Stimulated activated CD4-positive, alpha-beta T cell treated with anti-CD3 and anti-CD28 coated beads, Interleukin-12 subunit alpha, Interleukin-12 subunit beta, amount 100 ng/mL, for 4 hours (primary cell): ENCODE measurements at places on chromosomes 16 and 17.
A peak's percentile ranks its signal among the peaks of the same experiment; 100 is the strongest.

GRCh38 chr16:17817943-17818342 lies 347.2 kb upstream of the XYLT1 start:
- no peak for DNase-seq

- DNase-seq: no peak
Measured at GRCh38 chr16:84720177-84720579, 20.4 kb downstream of the USP10 start.

DNA sequence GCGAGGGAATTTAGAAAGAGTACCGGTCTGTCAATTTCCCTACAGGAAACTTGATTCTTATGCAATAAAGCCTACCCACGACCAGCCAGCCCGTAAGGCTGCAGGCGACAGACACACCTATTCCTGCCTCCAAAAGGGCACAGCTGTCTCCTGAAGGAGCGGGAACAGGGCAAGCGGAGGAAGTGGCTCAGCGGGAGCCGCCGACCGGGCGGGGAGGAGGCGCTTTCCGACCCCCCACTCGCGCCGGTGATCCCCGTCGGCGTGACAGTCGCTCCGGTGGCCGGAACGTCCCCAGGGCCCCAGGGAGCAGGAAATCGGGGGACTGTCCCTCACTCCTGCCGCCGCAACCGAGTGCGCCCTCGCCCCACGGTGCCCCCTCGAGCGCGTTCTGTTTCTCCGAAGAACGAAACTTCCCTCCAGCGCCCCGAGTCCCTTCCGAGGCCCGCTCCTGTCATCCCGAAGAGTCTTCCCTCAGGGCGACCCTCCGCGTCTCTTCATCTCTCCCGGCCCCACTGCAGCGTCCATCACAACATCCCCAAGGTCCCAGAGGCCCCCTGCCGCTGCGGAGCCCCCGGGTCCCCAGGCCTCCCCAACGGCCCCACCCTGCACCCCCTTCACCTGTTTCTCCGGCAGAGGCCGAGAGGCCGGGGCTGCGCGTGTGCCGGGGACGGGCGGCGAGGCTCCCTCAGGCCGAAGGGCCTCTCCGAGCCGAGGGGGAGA lies 421 bp downstream of the STAT3 start:
- DNase-seq: peak; percentile 28

DNA sequence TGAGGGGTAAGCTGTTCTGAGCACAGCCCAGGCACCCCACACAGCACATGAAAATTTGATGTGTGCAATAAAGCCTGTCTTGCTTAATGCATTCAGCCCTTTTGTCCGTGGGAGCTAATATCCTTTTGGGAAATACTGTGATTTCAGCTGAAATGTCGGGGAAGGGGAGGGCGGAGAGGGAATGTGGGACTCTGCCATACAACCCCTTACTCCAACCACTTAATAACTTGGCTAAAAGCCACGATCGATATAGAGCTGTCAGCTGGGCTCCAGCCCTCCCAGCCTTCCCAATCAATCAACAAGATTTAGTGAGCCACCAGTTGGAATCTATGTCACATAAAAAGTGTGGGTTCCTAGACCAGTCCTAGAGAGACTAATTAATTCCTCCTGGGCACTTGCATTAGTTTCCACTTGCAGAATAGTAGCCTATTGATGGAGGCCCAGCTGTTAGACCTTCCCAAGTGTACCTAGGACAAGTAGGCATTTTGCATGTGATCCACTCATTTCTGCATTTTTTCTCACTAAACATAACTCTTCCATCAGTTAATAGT lies 82.7 kb upstream of the PIRT start:
- DNase-seq: no peak

GRCh38 chr17:74738051-74738996 lies 1.3 kb downstream of the RAB37 start:
- DNase-seq: peak; percentile 61

- DNase-seq: no peak
Measured at GRCh38 chr16:77112746-77113145, 78.2 kb upstream of the MON1B start.

DNA sequence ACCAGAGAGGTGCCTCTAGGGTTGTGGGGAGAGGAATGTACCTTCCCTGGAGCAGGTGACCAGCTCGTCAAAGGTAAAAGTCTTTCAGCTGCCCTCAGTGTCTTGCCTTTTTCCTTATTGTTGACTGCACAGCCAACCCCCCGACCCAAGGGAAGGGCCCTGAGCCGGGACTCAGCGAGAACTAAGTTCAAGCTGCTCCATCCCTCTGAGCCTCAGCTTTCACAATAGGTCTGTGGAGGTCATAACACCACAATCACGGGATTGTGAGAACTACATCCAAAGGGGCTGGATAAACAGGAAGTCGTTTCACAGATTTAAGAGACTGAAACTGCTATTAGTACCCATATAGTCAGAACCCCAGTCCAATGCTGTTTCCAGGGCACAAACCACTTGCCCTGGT lies 2.6 kb upstream of the KRT36 start:
- DNase-seq: no peak

GRCh38 chr16:29310852-29311314 lies 95.6 kb downstream of the NPIPB11 start:
- no peak for DNase-seq

DNA sequence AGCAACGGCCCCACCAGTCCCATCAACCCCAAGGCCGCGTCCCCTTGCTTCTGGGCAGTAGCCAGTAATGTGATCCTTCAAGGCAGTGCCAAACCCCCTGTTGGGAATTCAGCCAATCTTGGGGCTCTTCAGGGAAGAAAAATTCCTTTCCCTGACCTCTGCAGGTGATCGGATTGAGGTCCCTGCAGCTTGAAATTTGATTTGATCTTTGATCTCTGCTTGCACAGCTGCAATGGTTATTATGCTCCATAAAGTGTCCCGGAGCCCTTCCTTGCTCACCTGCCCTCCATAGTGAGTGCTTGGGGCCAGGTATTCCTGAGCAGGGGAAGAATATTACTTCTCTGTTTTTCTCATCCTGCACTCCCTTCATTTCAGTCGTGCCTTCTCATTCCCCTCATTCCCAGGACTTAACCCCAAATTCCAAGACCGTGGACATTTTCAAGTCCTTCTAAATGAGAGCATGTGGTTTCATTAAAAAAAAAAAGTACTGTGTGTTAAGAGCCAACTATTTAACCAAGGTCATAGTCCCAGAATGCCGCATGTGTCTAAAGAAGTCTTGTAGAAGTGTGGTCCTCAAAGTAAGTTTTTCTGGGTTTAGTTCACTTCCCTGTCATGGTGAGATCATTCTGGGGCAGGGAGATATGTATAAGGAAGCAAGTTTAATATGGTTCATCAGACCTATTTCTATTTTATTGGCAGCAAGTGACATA lies 56.3 kb downstream of the SOX9 start:
- no peak for DNase-seq

- DNase-seq: no peak
Measured at GRCh38 chr16:74563828-74564263, 43.1 kb downstream of the GLG1 start.

GRCh38 chr16:12362482-12363458 lies 386.2 kb downstream of the SNX29 start:
- DNase-seq: no peak

DNA sequence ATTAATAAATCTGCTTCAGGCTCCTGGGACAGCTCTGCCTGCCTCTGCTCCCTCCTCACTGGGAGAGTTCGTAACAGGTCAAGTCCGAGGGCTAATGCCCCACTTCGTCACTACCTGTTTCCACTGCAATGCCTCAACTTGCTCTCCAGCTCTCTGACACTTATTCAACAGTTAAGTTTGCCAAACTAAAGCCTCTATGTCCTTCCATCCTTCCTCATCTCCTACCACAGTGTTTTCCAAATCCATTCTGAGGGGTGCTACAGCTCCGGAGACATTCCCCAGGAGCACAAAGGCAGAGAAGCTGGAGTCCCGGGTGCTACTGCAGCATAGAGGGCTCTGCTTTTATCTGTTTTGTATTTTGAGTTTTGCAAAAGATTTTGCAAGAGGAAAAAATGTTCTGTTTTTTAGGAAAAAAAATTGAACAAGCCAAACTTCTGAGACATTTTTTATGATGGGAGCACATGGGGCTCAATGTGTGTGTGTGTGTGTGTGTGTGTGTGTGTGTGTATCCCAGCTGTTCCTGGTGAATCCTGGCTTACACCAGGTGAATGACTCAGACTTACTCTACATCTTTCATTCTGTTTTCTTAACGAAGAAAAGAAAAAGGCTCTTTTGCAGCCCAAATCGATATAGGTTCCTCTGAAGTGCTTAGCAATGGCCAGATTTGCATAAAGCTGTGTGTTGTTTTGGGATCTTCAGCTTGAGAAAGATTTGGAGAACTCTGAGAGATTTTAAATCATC lies 46.1 kb upstream of the MYOCD start:
- no peak for DNase-seq

DNA sequence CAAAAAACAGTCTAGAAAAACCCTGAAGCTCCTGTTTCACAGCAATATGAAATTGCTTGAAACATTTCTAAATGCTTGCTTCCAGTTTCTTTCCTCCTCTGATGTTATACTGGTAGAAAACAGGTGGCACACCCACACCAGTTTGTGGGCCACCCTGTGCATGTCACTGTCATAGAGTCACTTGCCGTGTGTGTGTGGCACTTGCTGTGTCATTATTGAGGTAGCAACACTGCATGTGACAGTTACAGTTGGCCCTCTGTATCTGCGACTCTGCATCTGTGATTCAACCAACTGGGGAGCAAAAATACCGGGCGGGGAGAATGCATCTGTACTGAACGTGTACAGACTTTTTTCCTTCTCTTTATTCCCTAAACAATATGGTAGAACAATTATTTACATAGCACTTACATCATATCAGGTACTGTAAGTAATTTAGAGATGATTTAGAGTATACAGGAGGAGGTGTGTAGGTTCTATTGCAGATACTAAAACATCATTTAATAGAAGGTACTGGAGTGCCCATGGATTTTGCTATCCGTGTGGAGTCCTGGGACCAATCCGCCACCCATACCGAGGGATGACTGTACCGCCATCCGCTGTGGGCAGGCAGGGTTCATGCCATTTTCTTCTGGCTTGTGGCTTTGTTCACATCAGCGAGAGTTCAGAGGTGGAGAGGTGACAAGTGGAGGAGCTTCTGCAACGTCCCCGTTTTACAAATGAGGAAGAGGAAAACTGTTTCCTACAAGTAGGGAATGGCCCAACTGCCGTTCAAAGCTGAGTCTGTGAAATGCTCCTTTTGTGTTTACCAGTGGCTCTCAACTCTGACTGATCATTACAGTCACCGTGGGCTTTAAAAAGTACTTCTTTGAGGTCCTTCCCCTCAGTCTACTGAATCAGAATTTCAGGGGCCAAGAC lies 373.7 kb downstream of the SNX29 start:
- DNase-seq: no peak

GRCh38 chr16:67240506-67240905 lies 6.8 kb downstream of the FHOD1 start:
- DNase-seq: no peak

GRCh38 chr17:39598630-39599003 lies 9.1 kb downstream of the NEUROD2 start:
- DNase-seq: no peak

GRCh38 chr16:10202649-10203048 lies 20.4 kb upstream of the GRIN2A start:
- no peak for DNase-seq

DNA sequence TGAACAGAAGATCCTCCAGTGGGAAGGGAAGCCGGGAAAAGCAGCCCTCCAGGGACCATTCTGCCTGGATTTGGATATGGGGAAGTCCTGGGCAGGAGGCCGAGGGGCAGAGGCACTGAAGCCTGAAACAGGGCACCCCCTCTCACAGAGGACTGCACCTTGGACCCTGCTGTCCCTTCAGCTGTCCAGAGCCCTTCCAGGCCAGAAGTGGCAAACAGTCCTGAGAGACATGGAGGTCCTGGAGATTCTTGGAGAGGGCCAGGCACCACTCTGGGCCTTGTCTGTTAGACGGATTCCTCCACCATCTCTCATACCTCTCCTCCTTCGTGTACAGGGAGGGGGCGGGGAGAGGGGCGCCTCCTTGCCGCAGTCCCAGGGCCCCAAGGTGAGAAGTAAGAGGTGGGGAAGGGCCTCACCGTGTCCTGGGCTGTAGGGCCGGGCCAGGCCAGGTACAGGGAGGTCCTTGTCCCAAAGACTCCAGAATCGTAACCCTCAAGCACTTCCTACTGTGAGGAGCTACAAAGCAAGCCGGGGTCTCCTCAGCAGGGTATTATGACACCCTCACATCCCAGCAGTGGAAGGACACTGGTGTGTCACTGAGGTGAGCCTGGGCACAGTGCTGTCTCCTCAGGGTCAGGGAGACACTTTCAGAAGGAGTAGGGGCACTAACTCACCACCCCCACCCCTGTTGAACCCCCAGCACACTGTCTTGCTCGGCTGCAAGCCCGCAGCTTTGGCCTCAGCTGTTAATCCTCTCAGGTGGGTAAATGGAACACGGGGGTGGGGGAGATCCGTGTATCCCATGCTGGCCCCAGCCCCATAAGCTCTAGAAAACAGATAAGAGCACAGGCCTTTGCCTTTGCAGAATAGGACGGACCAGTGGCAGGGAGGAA lies 16.6 kb upstream of the TBX2 start:
- DNase-seq: no peak

- DNase-seq: no peak
Measured at GRCh38 chr16:86242244-86243122, 267.8 kb upstream of the FOXF1 start.

GRCh38 chr17:1765576-1765975 lies 3.7 kb downstream of the SERPINF1 start:
- no peak for DNase-seq

GRCh38 chr16:29645694-29646187 lies 17.3 kb upstream of the SPN start:
- DNase-seq: no peak

DNA sequence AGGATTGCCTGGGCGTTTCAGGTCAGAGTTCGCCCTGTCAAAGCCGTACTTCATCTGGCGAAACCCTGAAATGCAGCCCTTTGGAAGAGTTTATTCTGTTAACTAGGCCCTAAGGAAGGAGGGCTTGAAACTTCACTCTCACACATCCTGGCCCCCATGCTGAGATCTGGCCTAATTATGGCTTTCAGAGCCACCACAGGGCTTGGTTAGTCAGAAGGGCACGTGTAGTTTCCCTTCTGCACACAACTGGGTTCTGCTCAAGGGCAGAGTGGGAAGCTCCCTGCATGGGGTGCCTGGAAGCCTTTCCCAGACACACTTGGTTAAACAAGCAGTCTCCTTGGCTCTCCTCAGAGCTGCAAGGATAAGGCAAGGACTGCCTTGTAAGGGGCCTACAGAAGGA lies 397.3 kb downstream of the SHISA9 start:
- DNase-seq: no peak

DNA sequence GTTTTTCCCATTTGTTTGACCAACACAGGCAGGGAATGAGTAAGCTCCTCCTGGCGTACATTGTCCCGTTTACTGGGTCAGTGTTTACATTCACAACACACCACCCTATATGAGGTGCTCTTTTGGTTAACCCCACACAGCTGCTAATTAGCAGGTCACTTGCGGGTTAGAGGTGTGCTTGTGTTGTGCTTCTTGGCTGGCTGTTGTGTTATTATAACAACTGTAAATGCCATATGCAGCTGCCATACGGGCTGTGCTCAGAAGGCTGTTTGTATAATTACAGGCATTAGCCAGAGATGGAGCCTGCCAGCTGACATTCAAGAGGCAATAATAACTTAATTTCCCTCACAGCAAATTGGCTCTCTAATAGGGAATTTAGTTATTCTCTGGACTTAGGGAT lies 205.1 kb upstream of the ELAC2 start:
- no peak for DNase-seq

- no peak for DNase-seq
Measured at GRCh38 chr16:51175081-51175480, 24.0 kb upstream of the SALL1 start.

GRCh38 chr16:23240994-23241393 lies 58.4 kb downstream of the SCNN1G start:
- no peak for DNase-seq
